AG04450 (cell line): ENCODE measurements at places on chromosomes 11 and 22.
A peak's percentile ranks its signal among the peaks of the same experiment; 100 is the strongest.

- DNase-seq = no peak
Observed at GRCh38 chr11:65553301-65554001, 4.7 kb downstream of the LTBP3 start.

- DNase-seq = no peak
Observed at GRCh38 chr11:67493548-67494370, 10.9 kb downstream of the AIP start.

DNA sequence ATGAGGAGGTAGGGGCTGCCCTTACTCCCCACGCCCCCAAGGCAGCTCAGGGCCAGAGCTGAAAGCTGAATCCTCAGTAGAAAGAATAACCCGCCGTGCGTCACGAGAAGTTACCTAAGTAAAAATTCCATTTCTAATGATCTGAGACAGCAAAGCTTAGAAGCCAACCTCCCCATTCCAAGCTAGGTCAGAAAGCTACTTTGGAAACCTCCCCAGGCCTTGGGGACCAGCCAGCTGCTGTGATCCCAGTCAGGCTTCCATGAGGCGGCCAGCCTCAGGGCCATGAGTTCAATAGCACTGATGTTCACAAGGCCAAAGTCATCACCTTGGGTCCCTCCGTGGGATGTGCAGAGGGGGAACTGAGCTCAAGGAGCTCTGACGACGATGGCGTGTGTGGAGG lies 6.9 kb downstream of the SHISAL1 start:
- DNase-seq = no peak

GRCh38 chr11:120028181-120028896 lies 109.6 kb downstream of the TRIM29 start:
- no peak for DNase-seq

DNA sequence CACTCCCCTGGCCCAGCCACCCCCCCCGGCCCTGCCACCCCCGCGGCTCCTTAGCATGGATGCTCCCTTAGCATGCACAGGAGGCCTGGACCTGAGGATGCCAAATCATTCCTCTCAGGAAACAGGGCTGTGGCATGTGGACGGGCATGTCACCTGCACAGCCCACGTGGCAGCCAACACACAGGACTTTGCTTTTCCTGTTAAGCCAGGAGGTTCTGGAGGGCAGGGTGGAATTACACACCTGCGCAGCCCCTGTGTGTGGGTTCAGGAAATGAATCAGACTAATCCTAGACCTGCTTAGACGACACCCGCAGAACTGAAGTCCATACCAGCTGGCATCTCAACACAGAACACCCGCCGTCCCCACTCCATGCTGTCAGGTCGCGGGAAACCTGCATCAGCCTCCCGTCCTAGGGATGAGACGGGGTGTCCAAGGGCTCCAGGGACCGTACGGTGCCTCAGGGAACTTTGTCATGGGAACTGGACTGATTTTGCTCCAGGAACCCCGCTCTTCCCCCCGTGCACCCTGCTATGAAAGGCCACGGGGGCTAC lies 10.2 kb downstream of the CERK start:
- no peak for DNase-seq

- DNase-seq = no peak
Observed at GRCh38 chr11:75387736-75388294, 11.5 kb upstream of the RPS3 start.

DNA sequence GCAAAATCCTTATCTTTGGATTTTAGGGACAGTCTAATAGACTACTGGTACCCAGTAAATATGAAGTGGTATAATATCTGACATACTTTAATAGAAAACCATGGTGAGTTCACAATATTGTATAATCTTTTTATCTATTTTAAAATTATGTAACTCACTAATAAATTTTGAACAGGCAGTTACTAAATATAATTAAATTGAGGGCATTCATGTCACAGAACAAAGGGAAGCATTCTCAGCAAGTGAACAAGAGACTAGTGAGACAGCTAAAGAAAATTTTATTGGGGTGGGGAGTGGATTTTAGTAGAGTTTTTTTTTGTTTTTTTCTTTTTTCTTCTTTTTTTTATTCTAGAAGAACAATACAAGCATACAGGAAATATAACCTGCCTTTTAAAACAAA lies 55.0 kb downstream of the DNAJC24 start:
- no peak for DNase-seq

DNA sequence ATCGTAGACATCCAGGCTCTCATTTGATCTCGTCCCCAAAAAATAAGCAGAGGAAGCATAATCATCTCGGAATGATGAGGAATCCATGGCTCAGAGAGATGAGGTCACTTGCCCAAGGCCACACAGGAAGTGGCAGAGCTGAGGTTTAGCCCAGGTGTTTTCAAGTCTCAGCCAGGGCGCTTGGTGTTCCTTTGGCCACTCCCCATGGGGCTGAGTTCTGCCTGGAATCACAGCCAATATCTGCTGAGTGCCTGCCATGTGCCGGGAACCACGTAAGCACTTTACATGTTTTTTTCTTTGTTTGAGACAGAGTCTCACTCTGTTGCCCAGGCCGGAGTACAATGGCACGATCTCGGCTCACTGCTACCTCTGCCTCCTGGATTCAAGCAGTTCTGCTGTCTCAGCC lies 29.5 kb upstream of the MYH9 start:
- DNase-seq = no peak

DNA sequence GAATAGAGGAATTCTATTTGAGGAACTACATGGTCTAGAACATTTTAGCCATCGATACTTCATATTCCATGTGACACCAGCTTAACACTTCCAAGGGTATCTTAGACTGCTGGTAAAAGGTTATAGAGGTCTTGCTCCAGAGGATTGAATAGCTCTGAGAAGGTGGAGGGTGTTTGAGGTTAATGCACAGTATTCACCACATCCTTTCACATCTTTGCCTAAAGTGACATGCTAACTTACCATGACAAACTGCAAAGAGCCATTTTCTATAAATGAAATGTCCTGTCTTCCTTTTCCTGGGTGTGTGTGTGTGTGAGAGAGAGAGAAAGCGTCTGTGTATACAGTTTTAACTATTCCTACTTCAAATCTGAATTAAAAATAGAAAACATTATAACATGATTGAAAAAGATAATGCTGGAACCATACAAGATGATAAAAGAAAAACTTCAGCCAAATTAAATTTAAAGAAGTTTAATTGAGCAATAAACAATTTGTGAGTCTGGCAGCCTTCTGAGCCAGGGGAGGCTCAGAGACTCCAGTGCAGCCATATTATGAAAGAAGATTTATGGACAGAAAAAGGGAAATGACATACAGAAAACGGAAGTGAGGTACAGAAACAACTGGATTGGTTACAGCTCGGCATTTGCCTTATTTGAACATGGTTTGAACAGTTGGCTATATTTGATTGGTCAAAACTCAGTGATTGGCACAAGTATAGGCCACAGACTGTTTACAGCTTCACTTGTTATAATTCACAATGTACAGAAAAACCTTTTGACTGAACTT lies 320.9 kb upstream of the CCDC179 start:
- DNase-seq = no peak

DNA sequence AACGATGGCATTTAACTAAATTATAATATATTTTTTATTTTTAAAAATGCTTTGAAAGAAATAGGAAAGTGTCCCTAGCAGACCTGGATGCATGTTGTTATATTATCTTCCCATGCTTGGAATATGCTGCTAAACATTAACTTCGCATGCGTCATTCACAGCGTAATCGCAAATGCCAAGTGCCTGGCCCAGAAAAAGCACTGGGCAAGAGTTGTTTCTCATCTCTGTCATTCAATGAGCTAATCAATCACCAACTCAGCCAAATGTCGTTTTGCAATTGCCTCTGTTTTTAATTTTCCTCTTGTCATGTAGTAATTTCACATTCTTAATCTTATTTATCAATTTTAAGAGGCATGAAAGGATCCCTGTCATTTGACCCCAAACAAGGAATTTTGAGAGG lies 1421.9 kb downstream of the BRD1 start:
- no peak for DNase-seq

DNA sequence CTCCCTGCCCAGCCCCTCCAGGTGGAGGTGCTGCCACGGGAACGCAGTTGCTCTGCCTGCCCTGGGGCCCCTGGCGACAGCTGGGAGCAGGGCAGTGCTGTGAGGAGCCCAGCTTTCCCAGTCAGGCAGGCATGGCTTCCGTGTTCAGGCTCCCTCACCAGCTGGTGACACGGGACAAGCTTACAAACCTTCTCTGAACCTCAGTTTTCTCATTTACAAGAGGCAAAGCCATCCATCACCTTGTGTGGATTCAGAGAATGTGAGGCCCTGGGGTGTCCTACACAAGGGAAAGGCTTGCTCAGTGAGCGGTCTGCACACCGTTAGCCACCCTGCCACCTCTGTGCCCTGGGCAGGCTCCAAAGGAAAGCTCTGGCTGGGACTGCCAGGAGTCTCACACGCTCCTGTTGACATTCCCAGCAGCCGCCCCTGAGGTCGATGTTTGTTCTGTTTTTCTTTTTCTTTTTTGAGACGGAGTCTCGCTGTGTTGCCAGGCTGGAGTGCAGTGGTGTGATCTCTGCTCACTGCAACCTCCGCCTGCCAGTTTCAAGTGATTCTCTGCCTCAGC lies 23.5 kb downstream of the SUN2 start:
- no peak for DNase-seq

GRCh38 chr11:74069146-74070046 lies 60.5 kb upstream of the UCP3 start:
- no peak for DNase-seq

GRCh38 chr11:70674605-70675004 lies 276.3 kb downstream of the CTTN start:
- DNase-seq = no peak

- peak; percentile 18 for DNase-seq
Observed at GRCh38 chr11:57116654-57117053, 65.1 kb upstream of the LRRC55 start.

GRCh38 chr11:20840341-20840740 lies 171.0 kb downstream of the NELL1 start:
- DNase-seq = no peak

GRCh38 chr11:7511401-7511800 lies 2.4 kb upstream of the PPFIBP2 start:
- DNase-seq = no peak

GRCh38 chr22:27768027-27768653 lies 33.4 kb downstream of the MN1 start:
- DNase-seq = no peak

- no peak for DNase-seq
Observed at GRCh38 chr11:61155312-61155711, 5.9 kb downstream of the VPS37C start.

- DNase-seq = no peak
Observed at GRCh38 chr11:88151709-88152265, 23.5 kb downstream of the RAB38 start.

- DNase-seq = peak; percentile 78
Observed at GRCh38 chr11:112318184-112318591, 57.5 kb upstream of the PLET1 start.

- no peak for DNase-seq
Observed at GRCh38 chr11:1926156-1927025, 6.9 kb downstream of the TNNT3 start.

DNA sequence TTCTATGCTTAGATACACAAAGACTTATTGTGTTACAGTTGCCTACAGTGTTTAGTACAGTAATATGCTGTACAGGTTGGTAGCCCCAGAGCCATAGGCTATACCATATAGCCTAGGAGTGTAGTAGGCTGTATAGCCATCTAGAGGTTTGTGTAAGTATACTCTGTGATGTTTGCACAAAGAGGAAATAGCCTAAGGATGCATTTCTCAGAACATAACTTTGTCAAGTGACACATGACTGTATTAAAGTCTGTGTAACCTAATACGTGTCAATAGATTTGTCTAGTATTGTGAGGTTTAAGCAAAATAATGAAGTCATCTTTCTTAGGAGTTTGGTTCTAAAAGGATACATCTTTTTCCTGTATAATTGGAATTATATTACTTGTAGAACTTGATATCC lies 5.5 kb downstream of the ZC3H12C start:
- DNase-seq = no peak

DNA sequence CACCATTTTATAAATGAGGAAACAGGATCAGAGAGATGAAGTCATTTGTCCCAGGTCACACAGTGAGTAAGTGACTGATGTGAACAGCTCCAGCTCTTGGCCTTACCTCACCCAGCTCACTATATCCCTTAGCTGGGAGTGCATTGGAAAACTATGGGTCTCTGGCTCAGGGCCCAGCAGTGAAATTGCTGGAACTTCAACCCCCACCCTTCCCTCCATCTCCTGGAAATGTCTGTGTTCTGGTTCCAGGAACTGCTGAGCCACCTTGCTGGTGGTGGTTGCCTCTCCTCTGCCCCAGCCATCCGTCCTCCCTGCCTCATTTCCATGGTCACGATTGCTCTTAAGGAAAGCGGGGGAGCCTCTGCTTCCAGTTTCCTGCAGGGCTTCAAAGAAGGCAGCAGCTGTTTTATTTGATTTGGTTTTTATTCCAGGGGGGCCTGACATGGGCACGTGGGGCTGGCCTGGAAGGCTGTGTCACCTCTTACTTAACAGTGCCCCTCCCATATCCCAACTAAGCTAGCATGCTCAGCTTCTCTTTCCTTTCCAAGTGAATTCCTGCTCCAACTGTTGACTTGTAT lies 46.2 kb upstream of the CSTF3 start:
- DNase-seq = no peak

GRCh38 chr11:2540223-2540991 lies 95.6 kb downstream of the KCNQ1 start:
- no peak for DNase-seq

DNA sequence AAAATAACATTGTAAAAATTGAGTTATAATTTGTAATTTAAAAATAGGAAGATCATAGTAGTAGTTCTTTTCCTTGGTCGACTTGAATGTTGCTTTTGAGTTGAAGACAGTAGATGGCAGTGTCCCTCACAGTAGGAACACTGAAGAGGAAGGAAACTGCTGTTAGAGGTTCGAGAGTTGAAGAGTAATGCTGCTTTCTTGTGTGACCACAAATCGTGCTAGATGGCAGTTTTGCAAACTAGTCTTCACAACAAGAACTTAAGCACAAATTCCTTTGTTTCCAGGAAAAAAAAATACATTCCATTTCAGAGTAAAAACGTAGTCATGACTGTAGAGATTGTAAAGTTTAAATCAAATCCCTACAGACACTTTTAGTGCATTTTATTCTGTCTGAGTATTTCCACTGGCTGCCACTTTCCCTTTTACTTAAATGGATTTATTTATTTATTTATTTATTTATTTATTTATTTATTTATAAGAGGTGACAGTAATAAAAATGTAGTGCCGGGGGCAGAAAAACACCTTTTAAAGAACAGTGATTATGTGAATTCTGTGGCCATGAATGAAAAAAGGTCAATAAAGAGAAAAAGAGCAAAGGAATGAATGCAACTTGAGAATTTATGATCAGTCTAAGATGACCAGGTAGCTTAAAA lies 54.6 kb downstream of the SPECC1L start:
- peak; percentile 57 for DNase-seq
